ENCODE measurements at places on chromosomes 3 and 15.
A peak's percentile ranks its signal among the peaks of the same experiment; 100 is the strongest.

DNA sequence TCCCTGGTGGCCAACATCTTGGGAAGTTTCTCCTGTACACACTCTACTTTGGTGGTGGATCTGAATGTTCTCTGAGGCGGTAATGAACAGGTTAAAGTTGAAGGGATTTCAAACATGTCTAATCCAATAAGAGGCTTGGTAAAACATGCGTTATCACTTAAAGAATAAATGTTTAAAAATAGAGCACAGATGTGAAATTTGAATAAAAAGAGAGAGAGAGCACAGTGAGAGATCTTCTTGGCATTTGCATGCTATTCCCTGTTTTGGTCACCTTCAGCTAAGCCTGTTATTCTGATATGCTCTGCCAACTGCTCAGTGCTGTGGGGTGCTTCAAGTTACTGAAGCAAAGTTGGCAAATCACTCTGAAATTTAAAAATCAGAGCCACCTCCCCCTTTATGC lies 237.7 kb upstream of the WNT5A start:
- no peaks in the 10 kb centered on the region for H3K27me3 ChIP-seq
- H3K36me3 ChIP-seq = no peaks in the 10 kb centered on the region
- no peak overlapping the region for H3K27ac ChIP-seq
- peak; percentile 69 for DNase-seq
- H3K4me1 ChIP-seq = peaks cover 6% of the 10 kb centered on the region
- no peak overlapping the region for H3K4me3 ChIP-seq

- DNase-seq = no peak
- H3K27ac ChIP-seq = no peak overlapping the region
- H3K4me3 ChIP-seq = no peak overlapping the region
These were observed 31.1 kb upstream of the ICE2 start for GRCh38 chr15:60510006-60510405.

DNA sequence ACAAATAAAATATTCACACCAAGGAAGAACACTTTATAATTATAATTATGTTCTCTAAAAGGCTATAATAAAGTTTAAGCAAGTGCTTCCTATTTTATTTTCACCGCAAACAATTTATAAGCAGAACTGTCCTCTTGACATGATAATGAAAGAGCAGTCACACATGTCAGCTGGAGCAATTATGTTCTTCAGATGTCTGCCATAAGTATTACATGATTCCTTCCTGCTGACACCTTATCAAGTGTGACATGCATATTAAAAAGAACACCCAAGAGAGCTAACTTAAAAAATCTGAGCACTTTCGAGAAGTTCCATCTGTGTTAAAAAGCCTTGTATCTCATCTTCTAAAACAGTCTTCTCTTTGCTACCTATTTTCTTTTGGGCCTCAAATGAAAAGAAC lies 249.5 kb downstream of the SQOR start:
- no peak overlapping the region for H3K4me3 ChIP-seq
- DNase-seq = no peak
- H3K4me1 ChIP-seq = no peaks in the 10 kb centered on the region
- H3K27me3 ChIP-seq = no peaks in the 10 kb centered on the region

DNA sequence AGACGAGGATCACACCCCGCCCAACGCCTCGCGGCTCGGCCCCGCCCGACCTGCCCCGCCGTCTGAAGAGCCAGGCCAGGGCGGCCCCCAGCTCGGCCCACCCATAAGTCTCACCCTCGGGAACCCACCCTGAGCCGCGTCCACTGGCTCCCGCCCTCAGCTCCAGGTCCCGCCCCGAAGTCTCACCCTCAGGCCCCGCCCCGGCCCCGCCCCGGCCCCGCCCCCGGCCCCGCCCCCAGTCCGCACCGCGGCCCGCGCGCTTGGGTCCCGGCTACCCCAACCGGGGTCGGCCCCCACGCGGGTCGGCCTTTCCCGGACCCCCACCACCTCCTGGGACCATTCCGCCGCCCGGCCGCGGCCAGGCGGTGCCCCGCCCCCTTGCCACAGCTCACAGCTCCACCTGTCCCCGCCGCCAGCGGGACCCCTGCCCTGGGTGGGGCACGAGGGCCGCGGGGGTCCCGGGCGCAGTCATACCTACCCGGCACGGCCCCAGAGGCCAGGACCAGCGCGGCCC lies 489 bp downstream of the CSPG5 start:
- peaks cover 19% of the 10 kb centered on the region for H3K4me1 ChIP-seq
- H3K4me3 ChIP-seq = peak overlapping the region; percentile 43
- no peak overlapping the region for H3K27ac ChIP-seq
